ENCODE measurements at places on chromosomes 12 and 14.

- DNase-seq = no peak
Observed at GRCh38 chr12:57810450-57810849, 8.1 kb downstream of the AVIL start.

DNA sequence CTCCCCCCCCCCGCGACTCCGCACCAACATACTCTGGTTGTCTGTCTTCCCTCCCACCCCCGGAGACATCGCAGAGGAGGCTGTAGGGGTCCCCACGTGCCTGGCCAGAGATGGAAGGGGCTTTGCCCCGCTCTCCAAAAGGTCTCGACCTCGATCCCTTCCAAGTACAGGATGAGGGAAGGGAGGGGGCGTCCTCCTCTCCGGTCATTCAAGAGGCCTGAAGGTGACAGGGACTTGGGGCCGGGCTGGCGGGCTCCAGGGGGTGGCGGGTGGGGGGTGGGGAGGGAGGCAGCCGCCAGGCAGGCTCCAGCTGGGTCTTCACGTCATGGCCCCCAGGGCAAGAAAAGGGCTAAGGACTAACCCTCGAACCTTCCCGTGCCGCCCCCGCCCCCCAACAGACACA lies 15.1 kb downstream of the TBX3 start:
- no peak for DNase-seq

GRCh38 chr14:55336162-55336561 lies 64.9 kb downstream of the FBXO34 start:
- DNase-seq = no peak

- no peak for DNase-seq
Observed at GRCh38 chr14:29461101-29461500, 466.5 kb downstream of the PRKD1 start.

DNA sequence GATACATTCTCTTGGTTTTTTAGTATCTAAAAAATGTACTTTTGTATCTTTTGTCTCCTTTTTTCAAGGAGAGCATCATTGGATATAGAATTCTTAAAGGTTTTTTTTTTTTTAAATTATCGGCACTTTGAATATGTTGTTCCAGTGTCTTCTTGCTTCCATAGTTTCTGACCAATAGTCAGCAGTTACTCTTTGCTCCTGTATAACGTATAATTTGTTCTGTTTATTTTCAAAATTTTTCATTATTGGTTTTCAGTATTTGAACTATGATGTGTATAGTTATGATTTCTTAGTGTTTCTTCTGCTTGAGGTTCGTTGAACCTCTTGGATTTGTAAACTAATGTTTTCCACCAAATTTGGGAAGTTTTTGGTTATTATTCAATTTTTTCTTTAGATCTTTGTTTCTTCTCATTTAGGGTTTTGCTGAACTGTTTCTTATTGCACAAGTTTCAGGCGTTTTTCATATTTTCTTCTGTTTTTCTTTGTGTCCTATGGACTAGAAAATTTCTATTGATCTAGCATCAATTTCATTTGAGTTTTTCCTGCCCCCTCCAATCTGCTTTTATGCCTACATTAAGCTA lies 93.9 kb downstream of the PLBD1 start:
- DNase-seq = no peak

- no peak for DNase-seq
Observed at GRCh38 chr14:28407996-28408395, 358.6 kb upstream of the FOXG1 start.

- DNase-seq = no peak
Observed at GRCh38 chr14:22567437-22567836, 21.6 kb downstream of the DAD1 start.

DNA sequence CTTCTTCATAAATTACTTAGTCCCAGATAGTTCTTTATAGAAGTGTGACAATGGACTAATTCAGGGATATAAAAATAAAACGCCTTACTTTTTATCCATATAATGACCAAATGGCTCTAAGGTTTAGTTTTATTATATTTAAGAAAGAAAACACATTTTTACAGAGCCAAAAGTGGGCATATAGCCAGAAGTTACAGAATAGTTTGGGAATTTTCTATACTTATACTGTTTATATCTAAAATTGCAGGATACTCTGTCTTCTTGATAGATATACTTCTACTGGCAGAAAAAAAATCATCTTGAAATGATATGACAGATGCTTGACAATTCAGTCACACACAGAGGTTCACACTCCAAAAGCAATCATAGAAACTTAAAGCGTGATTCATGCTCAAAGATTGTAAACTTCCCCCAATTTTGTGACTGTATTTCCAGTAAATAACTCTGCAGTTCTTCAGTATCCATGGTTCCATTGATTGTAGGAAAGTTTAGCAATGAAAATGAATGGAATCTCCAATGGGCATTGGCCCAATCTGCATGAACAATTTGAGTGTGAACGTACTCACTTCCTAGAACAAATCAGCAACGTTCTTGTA lies 307.8 kb downstream of the NOVA1 start:
- DNase-seq = no peak

- no peak for DNase-seq
Observed at GRCh38 chr12:27610374-27610773, 85.9 kb upstream of the REP15 start.

DNA sequence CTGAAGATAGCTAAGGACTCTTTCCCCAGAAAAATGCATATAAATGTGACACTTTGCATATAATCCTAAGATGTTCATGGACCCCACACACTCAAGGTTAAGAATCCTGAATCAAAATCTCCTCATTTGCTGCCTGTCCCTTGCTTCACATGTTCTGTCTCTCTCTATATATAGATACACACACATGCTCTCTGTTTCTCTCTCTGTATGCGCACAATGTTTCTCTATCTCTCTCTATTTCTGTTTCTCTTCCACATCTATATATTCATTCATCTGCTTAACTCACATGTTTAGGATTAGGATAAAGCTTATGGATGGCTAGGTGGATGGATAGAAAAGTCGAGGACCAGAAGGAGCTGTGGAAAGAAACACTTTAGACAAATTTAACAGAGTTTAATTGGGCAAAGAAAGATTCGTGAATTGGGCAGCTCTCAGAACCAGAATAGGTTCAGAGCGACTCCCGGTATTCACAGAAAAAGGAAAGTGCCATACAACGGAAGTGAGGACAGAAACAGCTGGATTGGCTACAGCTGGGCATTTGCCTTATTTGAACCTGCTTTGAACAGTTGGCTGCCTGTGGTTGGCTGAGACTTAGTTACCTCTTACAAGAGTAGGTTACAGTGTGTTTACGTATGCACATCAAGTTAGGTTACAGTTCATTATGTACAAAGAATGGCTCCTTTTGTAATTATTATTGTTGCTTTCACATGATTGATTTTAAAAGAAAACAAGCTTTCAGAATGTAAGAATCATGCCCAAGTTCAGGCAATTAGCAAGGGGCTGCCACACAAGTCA lies 57.6 kb downstream of the EMP1 start:
- no peak for DNase-seq

DNA sequence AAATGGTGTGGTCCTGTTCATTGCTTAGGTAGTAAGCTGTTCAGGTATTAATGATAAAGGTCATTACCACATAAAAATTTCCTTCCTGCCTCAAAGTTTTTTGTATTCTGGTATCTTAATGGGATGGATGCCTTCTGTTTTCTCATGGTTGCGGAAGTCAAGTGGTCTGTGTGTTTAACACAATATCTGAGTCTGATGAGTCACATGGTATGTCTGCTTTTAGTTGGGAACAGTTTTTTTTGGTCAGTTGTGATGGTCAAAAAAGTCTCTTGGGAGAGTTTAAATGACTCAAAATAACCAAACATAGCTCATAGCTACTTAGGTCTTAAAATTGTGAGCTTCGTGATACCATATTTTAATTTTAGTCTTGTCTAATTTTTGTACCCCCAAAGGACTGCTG lies 40.7 kb downstream of the STK38L start:
- no peak for DNase-seq

DNA sequence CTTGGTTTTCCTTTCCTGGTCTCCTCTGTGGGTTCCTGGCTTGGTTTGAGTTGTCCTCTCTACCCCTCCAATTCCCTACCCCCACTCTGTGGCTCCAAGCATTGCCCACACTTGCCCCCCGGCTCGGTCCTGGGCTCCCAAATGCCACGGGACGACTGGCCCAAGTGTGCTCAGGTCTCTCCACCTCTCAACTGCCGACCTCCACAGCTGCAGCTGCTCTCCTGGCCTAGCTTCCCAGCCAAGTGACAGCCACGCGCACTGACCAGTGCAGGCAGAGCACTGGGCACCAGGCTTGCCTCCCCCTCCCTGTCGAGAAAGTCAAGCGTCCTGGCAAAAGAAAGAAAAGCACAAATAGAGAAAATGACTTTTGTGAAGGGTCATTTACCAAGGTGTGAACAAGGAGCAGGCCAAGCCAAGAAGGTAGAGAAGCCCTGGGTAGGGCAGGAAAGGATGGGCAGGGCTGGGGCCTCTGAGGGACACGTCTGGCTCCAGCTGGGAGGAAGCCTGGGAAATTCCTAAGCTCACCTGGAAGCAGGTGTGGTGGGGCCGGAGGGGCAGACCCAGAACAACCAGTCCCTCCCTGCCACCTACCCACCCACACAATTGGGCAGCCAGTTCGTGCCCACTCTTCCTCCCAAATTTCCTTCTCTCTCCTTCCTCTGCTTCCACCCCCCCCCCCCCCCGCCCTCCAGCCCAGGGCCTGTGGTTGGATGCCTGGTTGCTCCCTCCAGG lies 1.8 kb upstream of the CEP170B start:
- DNase-seq = no peak

GRCh38 chr12:25550186-25550585 lies 2.9 kb downstream of the LMNTD1 start:
- DNase-seq = no peak

GRCh38 chr12:91677556-91677955 lies 468.1 kb downstream of the BTG1 start:
- DNase-seq = no peak

DNA sequence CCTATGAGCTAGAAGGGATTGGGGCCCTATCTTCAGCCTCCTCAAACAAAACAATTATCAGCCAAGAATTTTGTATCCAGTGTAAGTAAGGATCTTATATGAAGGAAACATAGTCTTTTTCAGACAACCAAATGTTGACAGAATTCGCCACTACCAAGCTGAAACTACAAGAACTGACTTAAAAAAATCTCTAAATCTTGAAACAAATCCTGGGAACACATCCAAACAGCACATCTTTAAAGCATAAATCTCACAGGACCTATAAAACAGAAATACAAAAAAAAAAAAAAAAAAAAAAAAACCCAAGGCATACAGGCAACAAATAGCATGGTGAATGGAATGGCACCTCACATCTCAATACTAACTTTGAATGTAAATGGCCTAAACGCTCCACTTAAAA lies 41.3 kb upstream of the LMNTD1 start:
- no peak for DNase-seq

DNA sequence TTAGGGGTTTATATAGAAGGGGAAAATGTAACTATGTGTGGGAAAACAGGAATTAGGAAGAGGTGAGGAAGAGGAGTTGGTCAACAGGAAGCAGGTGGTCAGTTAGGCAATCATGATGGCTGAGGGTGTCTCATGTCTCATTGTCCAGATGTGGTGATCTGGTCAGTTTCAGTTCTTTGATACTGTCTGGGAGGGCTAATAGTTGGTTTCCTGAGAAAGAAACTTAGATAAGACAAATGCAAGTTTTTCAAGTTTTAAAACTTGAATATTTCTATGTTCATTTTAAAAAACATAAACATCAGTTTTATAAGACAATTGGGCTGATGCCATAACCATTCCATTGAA lies 1121.8 kb upstream of the USP15 start:
- no peak for DNase-seq

GRCh38 chr12:45089411-45090075 lies 38.6 kb upstream of the DBX2 start:
- no peak for DNase-seq

GRCh38 chr12:1655225-1655788 lies 26.3 kb downstream of the WNT5B start:
- no peak for DNase-seq

DNA sequence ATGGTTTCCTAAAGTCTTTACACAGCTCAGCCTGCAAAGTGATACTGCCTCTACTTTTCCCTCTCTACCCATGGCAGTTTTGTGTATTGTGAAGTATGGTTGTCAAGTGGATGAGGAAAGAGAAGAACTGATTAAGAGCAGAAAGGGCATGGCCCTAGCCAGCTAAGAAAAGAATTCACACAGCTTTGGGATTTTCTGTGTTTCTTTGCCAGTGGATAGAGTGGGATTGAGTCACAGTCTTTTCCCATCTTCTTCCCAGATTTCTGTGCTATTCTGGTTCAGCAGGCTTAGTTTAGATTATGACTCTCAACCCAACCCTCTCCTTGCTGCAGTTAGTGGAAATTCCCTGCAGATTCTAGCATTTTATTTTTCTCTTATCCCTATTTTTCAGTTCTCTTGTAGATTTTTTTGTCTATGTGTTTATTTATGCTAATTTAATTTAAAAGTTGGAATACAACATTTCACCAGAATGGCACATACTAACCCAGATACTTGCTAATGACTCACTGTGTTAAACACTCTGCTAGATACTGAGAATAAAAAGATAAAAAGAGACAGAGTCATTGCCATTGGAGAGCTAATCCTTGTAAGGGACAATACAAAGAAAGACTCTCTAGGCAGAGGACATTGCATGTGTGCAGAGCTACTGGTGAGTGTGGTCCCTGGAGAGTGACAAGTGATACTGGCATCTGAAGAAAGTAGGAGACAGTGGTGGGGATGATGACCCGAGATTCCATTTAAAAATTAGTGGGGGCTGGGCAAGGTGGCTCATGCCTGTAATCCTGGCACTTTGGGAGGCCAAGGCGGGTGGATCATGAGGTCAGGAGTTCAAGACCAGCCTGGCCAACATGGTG lies 106.3 kb downstream of the ST8SIA1 start:
- DNase-seq = no peak

DNA sequence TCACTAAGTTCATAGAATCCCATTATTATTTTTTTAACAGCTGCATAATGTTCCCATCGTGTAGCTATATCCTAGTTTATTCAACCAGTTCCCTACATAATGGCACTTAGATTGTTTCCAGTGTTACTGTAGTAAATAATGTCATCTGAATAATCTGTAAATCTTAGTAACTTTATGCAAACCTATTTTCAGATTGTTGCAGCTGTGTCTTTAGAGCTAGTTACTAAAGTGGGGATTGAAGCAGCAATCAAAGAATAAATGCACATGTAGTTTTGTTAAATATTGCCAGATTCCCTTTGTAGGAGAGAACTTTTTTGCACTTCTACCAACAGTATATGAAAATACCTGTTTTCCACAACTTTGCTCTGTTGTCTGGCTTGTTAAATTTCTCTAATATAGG lies 13.1 kb downstream of the ARID2 start:
- DNase-seq = no peak

- DNase-seq = no peak
Observed at GRCh38 chr12:104669851-104670337, 213.1 kb downstream of the CHST11 start.

- no peak for DNase-seq
Observed at GRCh38 chr14:96071561-96071960, 32.4 kb downstream of the C14orf132 start.

Measured in activated CD8-positive, alpha-beta memory T cell treated with anti-CD3 and anti-CD28 coated beads, Interleukin-2, amount 50 U/mL, for 4 hours (primary cell).